ENCODE measurements at places on chromosomes 11 and 22. TPM values are rescaled to one million over a fixed set of nuclear protein-coding genes. Genes with fewer than 3 reads are reported as not detected.

The MS4A4A gene
- total RNA-seq, result 2.9 TPM

The AASDHPPT gene
- 84.3 TPM for total RNA-seq

The CASP5 gene
- total RNA-seq, result not detected

The CHST1 gene
- total RNA-seq, result 5.6 TPM

The CRYBB1 gene
- not detected for total RNA-seq

The TBC1D10A gene
- 11.0 TPM for total RNA-seq

The BDNF gene
- total RNA-seq, result 1.5 TPM

The RPLP2 gene
- 259 TPM for total RNA-seq

The SCGB2A2 gene
- not detected for total RNA-seq

The UPK2 gene
- total RNA-seq, result not detected

The ZNF70 gene
- 4.6 TPM for total RNA-seq

The WBP2NL gene
- 2.8 TPM for total RNA-seq

The PATE4 gene
- not detected for total RNA-seq

The TSKU gene
- 14.6 TPM for total RNA-seq

The DCDC1 gene
- total RNA-seq, result 0.62 TPM

The CBLIF gene
- not detected for total RNA-seq

The DDIAS gene
- total RNA-seq, result 3.7 TPM

The OR8B4 gene
- not detected for total RNA-seq

The KDM4E gene
- not detected for total RNA-seq

The TTC36 gene
- 2.4 TPM for total RNA-seq

The XKR3 gene
- total RNA-seq, result not detected

The SCUBE1 gene
- 0.41 TPM for total RNA-seq

Data from tongue (tissue), 3 donors.